Stimulated activated CD4-positive, alpha-beta T cell treated with anti-CD3 and anti-CD28 coated beads, Interleukin-4, amount 100 ng/mL, for 48 hours (primary cell): ENCODE measurements at places on chromosomes 12 and 14.

GRCh38 chr14:20809917-20810316, 7.3 kb upstream of the RNASE1 start:
- DNase-seq: no peak

GRCh38 chr12:51920046-51920445, 12.7 kb downstream of the ACVRL1 start:
- DNase-seq: no peak

GRCh38 chr12:4386801-4387200, 7.3 kb upstream of the FGF23 start:
- no peak for DNase-seq

- DNase-seq: peak; percentile 68
Observed at GRCh38 chr12:9634177-9634803, 26.6 kb upstream of the KLRB1 start.

DNA sequence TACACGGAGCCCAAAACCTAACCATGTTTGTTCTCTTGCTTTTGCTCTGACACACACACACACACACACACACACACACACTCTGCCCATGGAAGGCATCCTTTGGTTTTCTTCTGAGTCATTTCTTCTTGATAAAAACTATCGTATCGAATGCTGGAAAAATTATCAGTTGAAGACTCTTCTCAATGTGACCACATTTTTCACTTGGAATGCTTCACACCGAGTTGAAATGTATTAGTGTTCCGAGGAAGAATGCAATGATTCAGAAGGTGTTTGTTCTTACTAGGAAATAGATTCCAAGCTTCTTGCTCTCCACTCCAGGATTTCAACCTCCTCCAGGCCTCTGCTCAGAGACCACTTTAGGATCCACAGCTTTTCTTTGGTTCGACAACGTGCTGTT, 226.3 kb downstream of the MON2 start:
- DNase-seq: no peak

- DNase-seq: no peak
Observed at GRCh38 chr12:49019443-49020324, 1.1 kb upstream of the PRKAG1 start.
